ENCODE measurements at places on chromosomes 4 and X.

GRCh38 chrX:42398967-42399631 lies 378.9 kb downstream of the PPP1R2C start:
- no peak for DNase-seq

GRCh38 chr4:187477224-187477623 lies 518.3 kb upstream of the ZFP42 start:
- DNase-seq: no peak

- no peak for DNase-seq
Measured at GRCh38 chr4:52954560-52955170, 92.5 kb downstream of the RASL11B start.

DNA sequence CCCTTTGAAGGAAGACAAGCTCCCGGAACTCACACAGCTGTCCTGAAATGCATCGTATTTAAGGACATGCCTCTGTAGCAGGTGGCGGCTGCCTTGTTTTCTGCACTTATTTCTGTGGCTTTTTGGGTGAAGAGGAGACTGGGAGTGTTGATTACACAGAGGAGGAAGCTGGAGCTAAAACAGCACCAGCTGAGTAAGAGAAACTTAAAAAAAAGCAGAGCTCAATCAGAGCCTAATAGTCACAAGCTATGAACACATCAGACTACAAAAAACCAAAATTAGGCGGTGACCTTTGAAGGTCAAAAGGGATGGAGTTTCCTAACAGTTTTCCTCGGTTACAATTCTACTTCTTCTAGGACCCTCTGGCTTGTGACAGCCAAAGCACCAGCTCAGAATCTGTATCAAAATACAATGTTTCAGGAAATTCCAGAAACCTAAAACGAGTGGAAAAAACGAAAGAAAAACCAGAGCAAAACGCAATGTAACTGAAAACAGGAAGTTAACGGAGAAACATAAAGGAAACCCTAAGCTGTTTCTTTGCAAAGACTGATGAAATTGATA lies 13.5 kb downstream of the PRKX start:
- no peak for DNase-seq

- DNase-seq: no peak
Measured at GRCh38 chrX:143472347-143472938, 44.8 kb downstream of the SPANXN3 start.

- no peak for DNase-seq
Measured at GRCh38 chrX:50386520-50386919, 84.1 kb downstream of the DGKK start.

GRCh38 chrX:16970977-16971376 lies 24.5 kb downstream of the REPS2 start:
- no peak for DNase-seq

DNA sequence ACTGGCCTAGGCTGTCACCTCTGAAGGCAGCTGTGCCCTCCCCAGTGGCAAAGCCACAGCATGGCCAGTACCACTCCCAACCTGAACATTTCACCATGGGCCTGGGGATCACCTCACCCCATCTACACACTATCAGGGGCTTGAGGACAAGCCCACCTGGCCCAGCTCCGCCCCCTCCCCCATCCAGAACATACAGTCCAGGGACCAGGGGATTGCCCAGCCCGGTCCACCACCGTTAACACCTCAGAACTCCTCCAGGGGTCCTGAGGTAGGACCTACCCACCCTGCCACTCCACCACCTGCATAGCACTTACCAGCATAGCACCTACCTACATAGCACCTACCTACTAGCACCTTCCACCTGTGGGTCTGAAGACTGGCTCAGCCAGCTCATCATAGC lies 179.8 kb downstream of the EDA start:
- no peak for DNase-seq

DNA sequence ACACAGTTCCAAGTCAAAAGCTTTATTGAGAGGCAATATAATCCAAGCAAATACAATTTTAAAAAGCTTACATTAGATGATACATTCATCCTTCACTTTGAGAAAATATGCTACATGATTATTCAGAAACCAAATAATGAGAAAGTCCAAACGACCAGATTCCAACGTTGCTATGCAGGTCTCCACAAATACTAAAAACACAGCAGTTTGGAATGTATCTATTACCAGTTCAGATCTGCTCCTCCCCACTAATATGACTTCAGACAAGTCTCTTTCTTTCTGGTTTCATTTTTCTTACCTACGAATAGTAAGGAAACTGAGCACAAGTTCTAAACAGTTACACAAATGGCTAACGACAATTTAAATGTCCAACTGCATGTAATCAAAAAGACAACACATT lies 9.5 kb downstream of the NAF1 start:
- DNase-seq: no peak
